Activated naive CD4-positive, alpha-beta T cell treated with Interleukin-2 at 50 U/mL for 16 hours (primary cell): ENCODE measurements at places on chromosomes 6 and 20.

GRCh38 chr6:71091167-71091566 is 134.3 kb upstream of the B3GAT2 start:
- no peak for DNase-seq

DNA sequence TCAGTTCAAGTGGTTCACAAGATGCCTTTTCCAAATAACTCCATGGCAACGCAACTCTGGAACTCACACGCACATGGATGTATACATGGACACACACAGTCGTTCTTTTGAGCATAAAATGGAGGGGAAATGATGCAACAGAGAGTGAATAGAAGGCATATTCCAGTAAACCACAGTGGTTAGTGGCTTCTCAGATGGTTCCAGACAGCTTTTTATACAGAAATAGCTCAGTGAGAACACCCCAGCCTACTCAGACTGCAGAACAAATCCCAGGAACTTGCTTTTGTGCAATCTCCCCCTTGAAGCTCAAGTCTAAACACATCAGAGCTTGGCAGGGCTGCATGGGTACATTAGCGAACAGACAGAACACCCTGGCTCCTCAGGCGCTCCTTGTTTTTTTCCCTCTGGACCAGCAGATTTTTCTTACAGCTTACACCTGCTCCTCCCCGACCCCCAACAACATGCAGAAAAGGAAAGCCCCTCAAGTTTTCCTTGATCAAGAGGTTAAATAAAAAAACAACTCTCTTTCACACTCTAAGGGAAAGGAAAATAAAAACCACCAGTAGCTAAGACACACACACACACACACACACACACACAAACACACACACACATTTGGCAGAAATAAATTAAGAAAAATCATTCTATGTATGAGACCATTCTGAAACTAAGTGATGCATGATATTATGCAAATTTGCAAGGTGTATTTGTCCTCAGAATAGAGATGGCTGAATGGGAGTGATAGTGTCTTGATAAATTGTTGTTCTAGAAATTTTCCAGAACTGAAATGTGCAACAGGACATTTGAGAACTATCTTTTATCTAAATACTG is 51.2 kb upstream of the RANBP9 start:
- peak; percentile 25 for DNase-seq

- DNase-seq = no peak
Measured at GRCh38 chr20:57078116-57078515, 188.3 kb downstream of the BMP7 start.

GRCh38 chr6:43847741-43848630 is 78.0 kb downstream of the VEGFA start:
- no peak for DNase-seq

DNA sequence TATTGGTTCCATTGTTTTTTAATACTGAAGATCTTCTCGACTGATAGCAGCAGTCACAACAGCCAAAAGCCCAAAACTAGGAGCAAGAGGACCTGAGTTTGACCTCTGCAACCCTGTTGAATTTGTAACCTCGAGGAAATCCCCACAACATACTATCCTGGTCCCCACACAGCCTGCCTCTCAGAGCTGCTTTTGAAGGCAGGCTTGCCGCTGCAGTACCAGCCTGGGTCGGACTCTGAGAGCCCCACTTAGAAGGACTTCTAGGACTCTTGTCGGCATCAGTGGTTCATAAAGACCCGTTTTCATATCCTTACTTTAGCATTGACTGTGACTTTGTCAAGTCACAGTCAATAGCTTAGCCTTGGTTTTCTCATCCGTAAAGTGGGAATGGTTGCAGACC is 49.3 kb downstream of the EBF4 start:
- no peak for DNase-seq

DNA sequence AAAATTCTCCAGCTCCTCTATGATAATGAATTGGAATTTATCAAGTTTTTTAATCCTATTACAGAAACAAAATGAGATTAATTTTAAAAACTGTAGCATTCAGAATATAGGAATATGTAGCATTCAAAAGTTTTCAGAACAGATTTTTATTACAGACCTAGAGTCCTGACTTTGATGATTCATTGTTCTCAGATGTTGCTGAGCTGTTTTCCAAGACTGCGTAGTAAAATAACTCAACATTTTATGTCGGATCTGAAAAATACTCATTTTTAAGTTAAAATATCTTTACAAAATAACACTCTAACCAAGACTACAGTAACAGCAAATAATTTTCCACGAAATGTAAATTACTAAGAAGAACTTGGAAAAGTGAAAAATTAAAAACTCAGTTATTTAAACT is 67.1 kb downstream of the SYCP2 start:
- DNase-seq = no peak

GRCh38 chr20:52127309-52127708 is 64.3 kb downstream of the ZFP64 start:
- no peak for DNase-seq

GRCh38 chr6:16130932-16131387 is 2.1 kb downstream of the MYLIP start:
- no peak for DNase-seq

DNA sequence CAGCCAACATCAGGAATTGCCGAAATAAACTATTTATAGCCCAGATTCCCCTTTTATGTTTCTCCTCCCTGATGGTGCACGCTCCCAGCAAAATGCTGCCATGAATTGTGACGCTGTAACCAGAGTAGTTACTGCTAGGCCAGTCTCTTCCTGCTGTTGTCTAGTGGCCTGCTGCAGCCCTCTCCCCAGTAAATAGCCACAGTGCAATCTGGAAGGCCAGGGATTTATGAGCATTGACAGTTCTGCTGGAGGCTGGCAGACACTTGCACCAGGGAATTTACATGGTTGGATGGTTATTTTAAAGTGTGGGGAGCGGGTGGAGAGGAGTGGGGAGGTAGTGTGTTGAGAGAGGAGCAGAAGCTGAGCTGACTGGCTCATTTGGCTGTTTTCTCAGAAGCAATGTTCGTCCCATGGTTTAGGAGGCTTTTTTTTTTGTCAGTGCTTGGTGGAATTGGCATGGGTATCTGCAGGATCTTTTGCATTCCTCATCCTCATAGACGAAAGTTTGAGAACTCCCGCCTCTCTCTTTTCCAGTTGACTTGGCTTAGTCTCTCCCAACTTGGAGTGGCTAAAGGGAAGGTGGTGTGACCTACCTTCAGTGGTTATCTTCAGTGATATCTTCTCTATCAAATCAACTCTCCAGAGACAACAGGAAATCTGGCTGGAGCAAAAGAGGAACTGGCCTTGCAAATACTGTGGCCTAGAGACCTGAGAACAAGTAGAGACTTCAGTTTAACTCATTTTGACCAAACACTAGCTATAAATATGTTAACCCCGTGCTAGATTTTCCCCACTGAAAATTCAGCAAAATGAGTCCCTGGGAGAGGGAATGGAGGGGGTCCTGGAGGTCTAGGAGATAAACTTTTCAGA is 99.3 kb upstream of the VSTM2L start:
- DNase-seq = no peak

DNA sequence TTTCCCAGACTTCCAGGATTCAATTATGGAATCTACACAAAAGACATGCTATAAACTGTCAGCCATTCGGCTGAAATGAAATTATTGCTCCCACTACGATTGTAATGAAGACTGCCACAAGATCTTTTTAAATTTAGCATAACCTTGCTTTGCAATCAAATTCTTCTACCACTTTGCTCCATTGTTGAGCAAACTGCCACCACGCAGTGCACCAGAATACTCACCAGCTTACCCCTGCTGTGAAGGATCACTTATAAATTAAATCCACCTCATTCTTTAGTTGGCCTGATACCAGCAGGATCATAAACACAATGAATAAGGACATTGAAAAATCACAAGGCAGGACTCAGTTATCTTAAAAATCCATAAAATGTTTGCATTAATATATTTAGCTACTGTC is 151.8 kb upstream of the PRND start:
- DNase-seq = no peak

GRCh38 chr20:2879146-2879545 is 5.9 kb downstream of the PTPRA start:
- DNase-seq = no peak

DNA sequence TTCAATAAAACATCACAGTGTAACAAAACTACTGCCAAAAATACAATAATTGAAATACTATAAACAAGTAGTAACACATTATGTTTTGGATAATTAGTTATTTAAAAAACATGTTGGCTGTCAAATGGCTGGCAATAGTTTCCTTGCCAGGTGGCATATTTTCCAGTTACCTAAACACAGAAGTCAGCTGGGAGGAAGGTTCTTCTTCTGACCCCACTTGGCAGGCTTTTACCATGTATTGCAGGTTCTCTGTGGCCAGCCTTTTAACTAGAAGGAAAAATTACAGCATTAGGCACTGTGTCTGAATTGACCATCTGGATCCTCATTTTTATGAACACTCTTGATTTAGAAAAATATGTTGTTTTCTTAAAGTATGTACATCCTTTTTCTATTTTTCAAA is 131.4 kb downstream of the MMS22L start:
- DNase-seq = no peak
